T-helper 17 cell (primary cell): ENCODE measurements at places on chromosomes 7 and 10. TPM values are rescaled to one million over a fixed set of nuclear protein-coding genes. Genes with fewer than 3 reads are reported as not detected.
A peak's percentile ranks its signal among the peaks of the same experiment; 100 is the strongest.

DNA sequence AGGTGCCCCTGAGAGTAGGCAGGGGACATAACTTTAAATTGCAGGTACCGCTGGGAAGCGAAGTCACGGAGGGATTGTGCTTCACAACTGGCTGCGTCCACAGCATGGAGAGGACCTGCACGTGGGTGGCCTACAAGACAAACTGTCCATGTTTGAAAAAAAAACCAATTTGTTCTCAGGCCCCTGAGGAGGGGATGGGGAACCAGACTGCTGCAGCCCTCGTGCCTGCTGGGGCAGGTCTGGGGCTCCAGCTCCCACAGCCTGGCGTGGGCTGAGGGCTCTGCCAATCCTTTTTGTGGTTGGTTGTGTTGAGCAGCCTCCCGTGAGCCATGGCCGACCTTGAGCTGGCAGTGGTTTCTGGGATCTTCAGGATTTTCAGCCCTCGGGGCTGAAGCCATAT is 9.7 kb downstream of the SFRP5 start:
- H3K27ac ChIP-seq, result no peak overlapping the region
- DNase-seq, result no peak
- H3K36me3 ChIP-seq, result peaks cover 3% of the 10 kb centered on the region
- H3K4me3 ChIP-seq, result no peak overlapping the region

Gene MKRN1
- total RNA-seq, result 106 TPM

- no peak overlapping the region for H3K27ac ChIP-seq
- H3K27me3 ChIP-seq, result peaks cover 43% of the 10 kb centered on the region
- DNase-seq, result no peak
- H3K36me3 ChIP-seq, result no peaks in the 10 kb centered on the region
Measured at GRCh38 chr7:55177589-55178261, 158.9 kb downstream of the EGFR start.

Gene TLL2
- not detected for total RNA-seq

DNA sequence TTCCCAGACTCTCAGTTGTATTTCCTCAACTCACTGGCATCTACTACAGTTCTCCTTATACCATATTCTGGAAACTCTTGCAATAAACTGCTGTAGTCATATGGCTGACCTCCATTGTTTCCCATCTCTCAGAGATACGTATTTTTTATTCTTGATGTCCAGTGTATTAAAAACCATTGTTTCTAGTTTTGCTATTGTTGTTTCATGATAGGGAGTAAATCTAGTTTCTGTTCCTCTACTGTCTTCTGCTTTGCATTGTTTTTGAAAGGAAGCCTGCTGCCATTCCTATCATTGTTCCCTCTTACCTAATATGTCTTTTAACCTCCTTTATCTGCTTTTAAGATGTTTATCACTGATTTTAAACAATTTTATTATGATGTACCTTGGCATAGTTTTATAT is 255.0 kb downstream of the ADK start:
- DNase-seq, result no peak
- H3K36me3 ChIP-seq, result peaks cover 6% of the 10 kb centered on the region
- H3K27me3 ChIP-seq, result no peaks in the 10 kb centered on the region
- H3K4me3 ChIP-seq, result no peak overlapping the region
- H3K4me1 ChIP-seq, result peaks cover 8% of the 10 kb centered on the region
- H3K27ac ChIP-seq, result no peak overlapping the region

- no peak for DNase-seq
- H3K27me3 ChIP-seq, result no peaks in the 10 kb centered on the region
- H3K4me1 ChIP-seq, result peaks cover 10% of the 10 kb centered on the region
Measured at GRCh38 chr7:148783801-148784527, 85.3 kb downstream of the CUL1 start.

- H3K36me3 ChIP-seq, result peaks cover 3% of the 10 kb centered on the region
- no peak overlapping the region for H3K27ac ChIP-seq
- no peak overlapping the region for H3K4me3 ChIP-seq
- H3K27me3 ChIP-seq, result peaks cover 56% of the 10 kb centered on the region
- DNase-seq, result no peak
Measured at GRCh38 chr10:44383749-44384600, 922 bp downstream of the CXCL12 start.

- peaks cover 48% of the 10 kb centered on the region for H3K4me1 ChIP-seq
- H3K27ac ChIP-seq, result no peak overlapping the region
- no peak overlapping the region for H3K4me3 ChIP-seq
- peaks cover 5% of the 10 kb centered on the region for H3K36me3 ChIP-seq
- no peak for DNase-seq
Measured at GRCh38 chr7:66930341-66930740, 9.3 kb downstream of the TMEM248 start.

Gene MINPP1
- 2.2 TPM for total RNA-seq

Gene RELN
- not detected for total RNA-seq

GRCh38 chr10:79346388-79347225 is 662 bp upstream of the PPIF start:
- peaks cover 3% of the 10 kb centered on the region for H3K36me3 ChIP-seq
- H3K27me3 ChIP-seq, result no peaks in the 10 kb centered on the region
- H3K27ac ChIP-seq, result peak overlapping the region; percentile 84
- H3K4me1 ChIP-seq, result peaks cover 30% of the 10 kb centered on the region
- H3K4me3 ChIP-seq, result no peak overlapping the region

Gene GATAD1
- 16.3 TPM for total RNA-seq

DNA sequence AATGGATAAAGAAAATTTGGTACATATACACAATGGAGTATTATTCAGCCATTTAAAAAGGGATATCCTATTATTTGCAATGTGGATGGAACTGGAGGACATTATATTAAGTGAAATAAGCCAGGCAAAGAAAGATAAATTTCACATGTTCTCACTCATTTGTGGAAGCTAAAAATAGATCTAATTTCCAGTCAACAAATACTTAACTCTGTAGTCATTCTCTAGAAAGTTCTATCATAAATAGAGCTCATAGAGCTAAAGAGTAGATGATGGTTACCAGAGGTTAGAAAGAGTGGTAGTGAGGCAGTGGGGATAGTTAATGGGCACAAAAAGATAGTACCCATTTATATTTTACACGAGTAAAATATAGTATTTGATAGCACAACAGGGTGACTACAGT is 104.2 kb upstream of the SLC13A1 start:
- H3K4me1 ChIP-seq, result no peaks in the 10 kb centered on the region
- no peak overlapping the region for H3K27ac ChIP-seq
- DNase-seq, result no peak
- H3K27me3 ChIP-seq, result no peaks in the 10 kb centered on the region

Gene CALN1
- not detected for total RNA-seq

DNA sequence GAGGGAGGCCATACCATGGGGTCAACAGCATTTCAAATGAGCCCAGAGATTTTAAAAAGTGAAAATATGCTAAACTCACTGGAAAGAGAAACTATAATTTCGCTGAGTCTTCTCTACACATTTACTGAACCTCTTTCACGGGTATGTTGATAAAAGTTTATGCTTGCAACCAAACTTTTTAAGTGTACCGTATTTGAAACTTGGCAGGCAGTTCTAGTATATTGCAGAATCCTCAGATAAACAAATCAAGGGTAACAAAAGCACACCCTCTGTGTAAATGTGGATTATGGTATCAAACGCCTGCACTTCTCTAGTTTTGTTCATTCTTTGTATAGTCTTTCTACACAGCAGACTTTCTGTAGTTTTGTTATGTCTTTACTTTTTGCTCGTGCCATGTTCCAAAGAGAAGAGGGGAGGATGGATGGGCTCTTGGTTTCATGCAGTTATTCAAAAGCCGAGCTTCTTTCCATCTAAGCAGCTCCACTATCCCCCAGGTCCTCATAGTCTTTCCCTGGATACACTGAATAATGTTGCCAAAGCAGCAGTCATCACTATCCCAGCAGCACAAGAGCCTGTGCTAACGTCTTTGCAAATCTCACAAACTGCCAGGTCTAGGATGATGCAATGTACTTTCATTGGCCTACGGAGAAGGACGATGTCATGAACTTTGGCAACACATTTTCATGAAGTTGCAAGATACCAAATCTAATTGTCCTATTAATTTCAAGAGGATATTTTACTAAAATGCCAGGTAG is 131.2 kb downstream of the MPP7 start:
- no peak overlapping the region for H3K4me3 ChIP-seq
- peaks cover 2% of the 10 kb centered on the region for H3K36me3 ChIP-seq
- DNase-seq, result no peak
- H3K27ac ChIP-seq, result no peak overlapping the region
- H3K4me1 ChIP-seq, result peaks cover 27% of the 10 kb centered on the region
- H3K27me3 ChIP-seq, result no peaks in the 10 kb centered on the region

DNA sequence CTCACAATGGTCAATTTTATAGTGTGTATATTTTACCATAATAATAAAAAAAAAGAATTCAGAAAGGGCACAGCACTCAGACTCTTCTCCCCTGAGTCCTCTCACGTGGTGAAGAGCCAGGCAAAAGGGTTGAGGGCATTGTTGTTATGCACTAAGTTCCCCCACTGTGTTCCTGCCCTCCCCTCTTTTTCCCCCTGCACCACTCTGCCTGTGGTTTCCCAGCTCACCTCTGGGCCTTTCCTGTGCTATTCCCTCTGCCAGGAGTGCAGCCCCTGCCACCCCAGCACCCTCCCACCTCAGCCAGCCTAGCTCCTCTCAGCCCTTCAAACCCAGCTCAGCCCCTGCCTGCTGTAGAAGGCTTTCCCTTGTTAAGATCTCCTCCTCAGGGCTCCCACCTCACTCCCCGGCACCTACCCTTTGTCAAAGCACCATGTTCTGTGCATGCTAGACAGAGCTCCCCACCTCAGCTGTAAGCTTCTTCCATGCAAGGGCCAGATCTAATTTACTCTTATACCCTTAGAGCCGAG is 108.5 kb downstream of the KCNMA1 start:
- peaks cover 33% of the 10 kb centered on the region for H3K27me3 ChIP-seq
- H3K36me3 ChIP-seq, result no peaks in the 10 kb centered on the region
- no peaks in the 10 kb centered on the region for H3K4me1 ChIP-seq
- H3K27ac ChIP-seq, result no peak overlapping the region
- DNase-seq, result no peak

Gene NPY4R
- total RNA-seq, result not detected

GRCh38 chr10:59621771-59622170 is 87.9 kb downstream of the SLC16A9 start:
- DNase-seq, result no peak
- peaks cover 5% of the 10 kb centered on the region for H3K4me1 ChIP-seq
- no peak overlapping the region for H3K4me3 ChIP-seq
- H3K36me3 ChIP-seq, result no peaks in the 10 kb centered on the region

Gene WBP1L
- total RNA-seq, result 21.1 TPM

Gene HYAL4
- total RNA-seq, result not detected

- H3K27ac ChIP-seq, result no peak overlapping the region
- peaks cover 2% of the 10 kb centered on the region for H3K4me1 ChIP-seq
- H3K4me3 ChIP-seq, result no peak overlapping the region
- H3K36me3 ChIP-seq, result peaks cover 4% of the 10 kb centered on the region
Measured at GRCh38 chr7:37181550-37181932, 267.1 kb downstream of the ELMO1 start.

Gene PCLO
- total RNA-seq, result 0.07 TPM

Gene POM121
- total RNA-seq, result 63.0 TPM

- H3K36me3 ChIP-seq, result no peaks in the 10 kb centered on the region
- H3K4me3 ChIP-seq, result no peak overlapping the region
- no peaks in the 10 kb centered on the region for H3K4me1 ChIP-seq
- no peak overlapping the region for H3K27ac ChIP-seq
- DNase-seq, result no peak
Measured at GRCh38 chr7:46386428-46387399, 465.6 kb upstream of the IGFBP3 start.

- no peak overlapping the region for H3K27ac ChIP-seq
- no peaks in the 10 kb centered on the region for H3K27me3 ChIP-seq
- H3K36me3 ChIP-seq, result no peaks in the 10 kb centered on the region
Measured at GRCh38 chr7:85239109-85239508, 52.3 kb upstream of the SEMA3D start.

GRCh38 chr10:96643920-96644319 is 57.1 kb upstream of the TM9SF3 start:
- H3K4me3 ChIP-seq, result no peak overlapping the region
- no peak overlapping the region for H3K27ac ChIP-seq
- DNase-seq, result no peak
- peaks cover 4% of the 10 kb centered on the region for H3K27me3 ChIP-seq

DNA sequence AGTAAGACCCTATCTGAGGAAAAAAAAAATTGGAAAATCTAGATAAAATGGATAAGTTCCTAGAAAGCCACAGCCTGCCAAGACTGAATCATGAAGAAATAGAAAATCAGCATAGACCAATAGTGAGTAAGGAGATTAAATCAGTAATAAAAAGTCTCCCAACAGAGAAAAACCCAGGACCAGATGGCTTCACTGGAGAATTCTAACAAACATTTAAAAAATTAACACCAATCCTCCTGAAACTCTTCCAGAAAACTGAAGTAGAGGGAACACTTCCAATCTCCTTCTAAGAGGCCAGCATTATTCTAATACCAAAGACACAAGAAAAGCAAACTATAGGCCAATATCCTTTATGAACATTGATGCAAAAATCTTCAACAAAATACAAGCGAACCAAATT is 8.8 kb upstream of the LIMK1 start:
- no peak for DNase-seq
- no peaks in the 10 kb centered on the region for H3K27me3 ChIP-seq
- no peak overlapping the region for H3K27ac ChIP-seq
- no peak overlapping the region for H3K4me3 ChIP-seq

- DNase-seq, result no peak
- H3K36me3 ChIP-seq, result peaks cover 5% of the 10 kb centered on the region
- no peak overlapping the region for H3K4me3 ChIP-seq
- H3K27me3 ChIP-seq, result no peaks in the 10 kb centered on the region
- no peak overlapping the region for H3K27ac ChIP-seq
Measured at GRCh38 chr7:50580057-50580456, 14.9 kb upstream of the DDC start.

Gene HMX2
- not detected for total RNA-seq

Gene TASOR2
- total RNA-seq, result 50.6 TPM

- H3K4me1 ChIP-seq, result no peaks in the 10 kb centered on the region
- H3K27me3 ChIP-seq, result peaks cover 10% of the 10 kb centered on the region
- DNase-seq, result no peak
- no peak overlapping the region for H3K4me3 ChIP-seq
Measured at GRCh38 chr7:42180806-42181205, 56.2 kb downstream of the GLI3 start.

- DNase-seq, result no peak
- H3K36me3 ChIP-seq, result peaks cover 3% of the 10 kb centered on the region
- no peak overlapping the region for H3K27ac ChIP-seq
- no peaks in the 10 kb centered on the region for H3K27me3 ChIP-seq
- H3K4me3 ChIP-seq, result no peak overlapping the region
Measured at GRCh38 chr10:62015994-62016393, 114.5 kb downstream of the ARID5B start.

Gene TMEM213
- not detected for total RNA-seq

DNA sequence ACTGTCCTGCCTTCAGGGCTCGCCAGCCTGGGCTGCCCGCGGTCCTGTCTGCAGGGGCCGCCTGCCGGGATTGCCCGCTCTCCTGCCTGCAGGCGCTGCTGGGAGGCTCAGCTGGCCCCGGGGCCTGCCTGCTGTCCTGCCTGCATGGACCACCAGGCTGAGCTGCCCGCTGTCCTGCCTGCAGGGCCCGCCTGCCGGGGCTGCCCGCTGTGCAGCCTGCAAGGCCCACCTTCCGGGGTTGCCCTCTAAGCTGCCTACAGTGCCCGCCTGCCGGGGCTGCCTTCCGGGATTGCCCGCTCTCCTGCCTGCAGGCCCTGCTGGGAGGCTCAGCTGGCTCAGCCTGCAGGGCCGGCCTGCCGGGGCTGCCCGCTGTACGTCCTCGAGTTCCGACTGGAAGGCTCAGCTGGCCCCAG is 164.4 kb downstream of the GLRX3 start:
- no peak overlapping the region for H3K27ac ChIP-seq
- no peak for DNase-seq
- peak overlapping the region; percentile 88 for H3K4me3 ChIP-seq
- no peaks in the 10 kb centered on the region for H3K27me3 ChIP-seq

Gene AS3MT
- total RNA-seq, result not detected
